ENCODE measurements at places on chromosomes 7 and 10.

DNA sequence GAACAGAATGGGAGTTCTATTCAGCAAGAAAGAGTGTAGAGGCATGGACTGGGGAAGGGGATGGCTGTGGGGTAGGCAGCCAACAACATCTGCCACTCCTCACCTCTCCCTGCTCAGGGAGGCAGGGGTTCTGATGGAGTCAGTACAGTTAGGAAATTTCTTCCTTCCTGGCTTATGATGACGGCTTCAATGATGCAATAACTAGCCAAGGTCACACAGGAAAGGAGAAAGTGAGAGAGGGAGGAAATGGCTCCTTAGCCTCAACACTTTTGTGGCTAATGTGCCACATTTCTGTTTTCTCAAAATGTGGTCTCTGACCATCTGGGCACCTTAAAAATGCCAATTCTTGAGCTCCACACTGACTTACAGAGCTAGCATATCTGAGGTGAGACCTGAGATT lies 79.3 kb upstream of the PDZD8 start:
- DNase-seq = no peak

DNA sequence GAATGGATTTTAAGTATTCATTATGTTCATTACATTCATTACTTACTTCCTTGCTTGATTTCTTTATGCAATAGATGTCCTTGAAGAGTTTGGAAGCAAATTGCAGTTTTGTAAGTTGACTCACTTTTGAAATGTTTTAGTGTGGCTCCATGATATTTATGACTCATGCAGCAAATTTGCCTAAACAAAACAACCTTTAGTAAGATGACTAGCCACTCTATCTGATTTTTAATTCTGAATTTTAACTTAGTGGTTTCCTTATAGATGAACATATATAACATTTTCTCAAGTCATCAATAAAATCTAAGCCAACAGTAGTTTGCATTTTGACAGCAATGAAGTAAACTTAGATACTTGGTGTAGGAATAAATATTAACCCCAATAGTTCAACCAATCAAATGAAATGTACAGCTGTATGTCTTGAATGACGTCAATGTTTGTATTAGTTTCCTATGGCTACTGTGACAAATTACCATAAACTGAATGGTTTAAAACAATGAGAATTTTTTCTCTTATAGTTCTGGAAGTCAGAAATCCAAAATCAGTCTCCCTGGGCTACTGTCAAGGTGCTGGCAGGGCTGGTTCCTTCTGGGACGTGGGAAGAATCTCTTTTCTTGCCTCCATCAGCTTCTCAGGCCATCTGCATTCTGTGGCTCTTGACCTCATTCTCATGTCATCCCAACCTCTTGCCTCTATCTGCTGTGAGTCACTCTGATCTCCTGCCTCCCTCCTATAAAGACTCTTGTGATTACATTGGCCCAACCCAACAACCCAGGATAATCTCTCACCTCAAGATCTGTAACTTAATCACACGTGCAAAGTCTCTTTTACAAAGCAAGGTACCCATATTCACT lies 73.4 kb downstream of the AHR start:
- no peak for DNase-seq

- no peak for DNase-seq
These were observed 19.6 kb upstream of the AGAP5 start for GRCh38 chr10:73717556-73717955.

GRCh38 chr7:149733131-149733923 lies 40.1 kb downstream of the ZNF467 start:
- DNase-seq = no peak

DNA sequence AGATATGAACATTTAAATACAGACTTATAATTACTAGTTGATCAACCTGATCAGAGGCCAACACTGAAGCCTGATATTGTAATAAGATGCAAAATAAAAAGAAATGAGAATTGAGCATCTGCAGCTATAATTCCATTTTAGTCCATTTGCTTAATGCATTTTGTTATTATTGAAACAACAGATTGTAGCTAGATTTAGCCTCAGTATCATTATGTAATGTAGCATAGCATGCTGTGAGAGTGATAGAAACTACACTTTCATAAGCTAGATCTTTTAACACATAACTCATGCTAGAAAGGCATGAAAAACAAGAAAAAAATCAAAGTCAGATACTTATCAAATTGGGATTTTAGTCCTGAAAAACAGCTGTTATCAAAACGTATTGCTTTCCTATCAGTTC lies 292.7 kb upstream of the ADARB2 start:
- no peak for DNase-seq

- peak; percentile 32 for DNase-seq
These were observed 87.7 kb upstream of the PRKCQ start for GRCh38 chr10:6667679-6668270.

DNA sequence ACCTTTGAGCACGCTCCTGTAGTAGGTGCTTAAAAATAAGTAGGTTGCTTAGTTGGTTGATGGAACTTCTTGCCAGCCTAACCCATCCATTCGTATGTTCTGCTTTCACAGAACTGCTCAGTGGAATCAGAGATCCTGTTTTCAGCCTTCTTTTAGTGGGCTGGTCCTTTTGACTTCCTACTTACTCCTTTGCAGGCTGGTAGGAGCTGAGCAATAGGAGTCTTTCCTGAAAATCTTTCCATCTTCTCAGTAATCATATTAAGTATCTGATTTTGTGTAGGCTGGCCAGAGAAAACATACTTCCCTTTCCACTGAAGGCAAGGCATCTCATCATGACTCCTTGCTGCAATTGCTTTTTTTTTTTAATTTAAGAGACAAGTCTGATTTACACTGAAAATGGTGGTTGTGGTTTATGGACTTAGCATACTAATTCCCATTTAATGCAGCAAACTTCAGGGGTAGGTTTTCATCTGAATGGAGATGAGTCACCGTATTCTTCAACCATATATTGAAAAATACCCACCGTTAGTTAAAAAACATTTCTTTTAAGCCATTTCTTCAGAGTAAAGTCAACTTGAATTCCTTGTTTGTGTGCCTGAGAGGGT lies 208.0 kb downstream of the ZNF365 start:
- DNase-seq = no peak
